Ascending aorta (tissue), 2 donors: ENCODE measurements at places on chromosomes 2 and 18.
A peak's percentile ranks its signal among the peaks of the same experiment; 100 is the strongest.

DNA sequence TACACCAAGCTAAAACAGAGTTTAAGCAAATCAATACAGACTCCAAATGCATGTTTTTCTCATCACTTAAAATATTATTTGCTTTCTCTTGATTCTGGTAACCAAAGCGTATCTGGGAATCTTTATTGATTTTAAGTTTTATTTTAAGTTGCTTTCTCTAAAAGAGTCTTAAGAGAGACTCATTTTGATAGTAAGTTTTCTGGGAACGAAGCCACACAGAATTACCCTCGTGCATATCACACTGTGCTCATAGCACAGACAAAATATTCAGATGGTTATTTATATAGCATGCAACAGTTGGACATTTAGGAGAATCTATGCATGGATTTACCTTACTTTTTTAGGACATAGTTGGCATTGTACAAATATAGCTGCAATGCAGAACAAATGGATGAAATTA is 597.5 kb upstream of the NRXN1 start:
- DNase-seq: no peak

- peak; percentile 41 for DNase-seq
Observed at GRCh38 chr2:26457695-26458364, 20.1 kb downstream of the OTOF start.

GRCh38 chr18:13273800-13274199 is 55.2 kb downstream of the LDLRAD4 start:
- no peak for DNase-seq

GRCh38 chr2:86239326-86239725 is 40.1 kb downstream of the MRPL35 start:
- DNase-seq: no peak

DNA sequence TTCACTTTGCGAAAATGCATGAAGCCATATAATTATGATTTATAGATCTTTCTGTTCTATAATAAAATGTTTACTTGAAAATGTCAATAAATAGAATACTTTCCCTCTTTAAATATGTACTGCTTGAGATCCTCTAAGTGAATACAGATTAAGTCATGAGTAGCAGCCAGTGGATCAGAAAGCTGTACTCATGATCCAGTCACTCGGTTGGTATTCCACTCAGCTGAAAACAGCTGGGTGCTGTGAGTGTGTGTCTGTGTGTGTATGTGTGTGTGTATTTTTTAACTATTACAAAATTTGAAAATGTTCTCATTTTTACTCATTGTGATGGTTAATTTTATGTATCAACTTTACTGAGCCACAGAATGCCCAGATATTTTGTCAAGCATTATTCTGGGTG is 141.6 kb upstream of the CYP26B1 start:
- no peak for DNase-seq

GRCh38 chr2:1750933-1751766 is 6.8 kb upstream of the PXDN start:
- DNase-seq: no peak

GRCh38 chr2:159045545-159046454 is 77.4 kb downstream of the TANC1 start:
- no peak for DNase-seq

GRCh38 chr2:156340804-156341451 is 8.4 kb upstream of the NR4A2 start:
- DNase-seq: peak; percentile 67

GRCh38 chr2:225013425-225014365 is 28.6 kb downstream of the DOCK10 start:
- DNase-seq: no peak

- DNase-seq: no peak
Observed at GRCh38 chr2:10305715-10306114, 3.0 kb downstream of the HPCAL1 start.

GRCh38 chr2:88599527-88599926 is 27.7 kb downstream of the EIF2AK3 start:
- no peak for DNase-seq

DNA sequence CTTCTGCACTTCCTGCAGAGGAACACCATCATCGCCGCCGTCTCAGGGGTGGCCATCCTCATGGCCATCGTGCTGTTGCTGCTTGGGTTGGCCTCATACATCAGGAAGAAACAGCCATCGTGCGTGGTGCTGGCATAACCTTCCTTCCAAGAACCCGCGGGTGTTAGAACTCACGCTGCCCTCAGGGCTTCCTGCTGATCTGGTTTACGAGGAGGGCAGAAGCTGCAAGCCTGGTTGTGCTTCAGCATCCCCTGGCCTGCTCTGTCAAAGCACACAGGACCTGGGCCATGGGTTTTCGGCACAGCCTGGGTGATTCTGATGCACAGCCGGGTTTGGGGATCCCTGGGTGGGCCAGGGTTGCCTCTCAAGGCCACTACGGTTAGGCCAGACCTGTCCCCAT is 12.2 kb upstream of the ZAP70 start:
- no peak for DNase-seq
